ENCODE measurements at places on chromosomes 5 and 9.
A peak's percentile ranks its signal among the peaks of the same experiment; 100 is the strongest.

DNA sequence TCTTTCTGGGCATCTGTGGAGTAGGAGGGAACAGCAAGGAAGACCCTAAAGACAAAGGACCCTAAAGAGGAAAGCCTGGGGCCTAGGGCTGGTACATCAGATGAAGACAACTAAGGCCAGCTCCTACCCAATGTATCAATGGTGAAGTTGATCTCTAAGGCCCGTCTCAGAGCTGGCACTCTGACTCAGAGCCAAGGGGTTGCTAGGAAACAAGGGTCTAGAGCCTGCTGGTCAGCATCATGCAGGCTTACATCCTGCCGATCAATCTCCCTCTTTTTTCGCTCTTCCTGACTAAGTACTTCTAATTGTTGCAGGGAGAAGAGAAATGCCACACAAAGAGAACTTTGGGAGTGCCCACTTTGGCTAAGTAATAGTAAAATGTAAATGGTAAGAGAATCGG is 26.2 kb downstream of the TRIM32 start:
- DNase-seq: no peak

DNA sequence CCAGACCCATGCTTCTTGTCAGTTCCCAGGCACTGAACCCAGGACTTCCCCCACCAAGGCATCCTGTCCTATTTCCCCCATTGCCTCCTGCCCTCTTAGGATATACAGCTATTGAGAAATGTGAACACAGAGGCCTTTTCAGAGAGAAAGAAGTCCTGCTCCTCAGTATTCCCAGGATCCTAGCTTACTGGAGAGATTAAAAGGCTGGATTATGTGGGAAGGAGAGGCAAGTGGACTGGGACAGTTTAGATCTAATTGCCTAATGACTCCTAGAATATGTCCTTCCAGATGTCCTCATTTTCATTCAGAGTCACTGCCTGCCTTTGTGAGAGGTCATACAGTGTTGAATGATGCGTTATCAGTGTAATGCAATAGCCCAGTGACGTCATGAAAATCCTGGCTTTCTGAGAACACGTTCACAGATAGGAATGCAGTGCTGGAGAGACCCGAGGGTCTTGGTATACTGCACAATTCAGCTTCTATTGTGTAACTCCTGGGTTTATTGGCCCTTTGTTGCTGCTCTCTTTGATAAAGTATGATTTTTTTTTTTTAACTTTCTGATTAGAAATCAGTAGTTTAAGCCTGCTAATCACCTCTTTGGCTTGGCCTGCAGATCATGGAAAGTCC is 26.2 kb downstream of the WWC1 start:
- DNase-seq: peak; percentile 79

DNA sequence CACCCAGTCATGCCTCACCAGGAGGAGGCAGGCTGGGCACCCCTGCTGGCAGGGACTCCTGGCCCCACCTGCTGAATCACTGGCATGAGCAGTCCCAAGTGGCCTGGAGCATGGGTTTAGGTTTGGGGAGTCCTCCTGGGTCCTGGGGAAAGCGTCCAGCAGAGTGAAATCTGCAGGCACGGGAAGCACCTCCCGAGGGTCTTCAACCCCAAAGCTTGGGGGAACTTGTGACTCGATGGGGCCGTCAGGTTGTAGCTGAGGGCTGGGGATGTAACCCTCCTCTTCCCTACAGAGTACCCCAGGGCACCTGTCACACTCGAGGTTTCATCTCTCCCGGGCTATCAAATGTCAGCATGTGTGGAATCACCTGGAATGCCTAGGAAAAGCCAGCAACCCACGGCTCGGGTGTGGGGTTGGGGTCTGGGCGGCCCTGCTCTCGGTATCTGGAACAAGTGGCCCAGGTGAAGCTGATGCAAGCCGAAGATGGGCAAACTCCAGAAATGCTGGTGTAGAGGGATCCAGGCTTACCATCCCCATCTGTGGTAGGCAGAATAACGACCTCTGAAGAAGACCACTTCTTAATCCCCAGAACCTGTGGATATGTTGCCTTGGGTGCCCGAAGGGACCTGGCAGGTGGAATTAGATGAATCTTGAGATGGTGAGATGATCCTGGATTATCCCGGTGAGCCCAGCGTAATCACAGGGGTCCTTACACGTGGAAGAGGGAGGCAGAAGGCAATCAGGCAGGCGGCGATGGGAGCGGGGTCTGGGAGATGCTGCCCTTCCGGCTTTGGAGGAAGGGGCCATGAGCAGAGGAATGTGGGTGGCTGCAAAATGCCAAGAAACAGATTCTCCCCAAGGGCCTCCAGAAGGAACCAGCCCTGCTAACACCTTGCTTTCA is 6.1 kb upstream of the RASGEF1C start:
- no peak for DNase-seq

DNA sequence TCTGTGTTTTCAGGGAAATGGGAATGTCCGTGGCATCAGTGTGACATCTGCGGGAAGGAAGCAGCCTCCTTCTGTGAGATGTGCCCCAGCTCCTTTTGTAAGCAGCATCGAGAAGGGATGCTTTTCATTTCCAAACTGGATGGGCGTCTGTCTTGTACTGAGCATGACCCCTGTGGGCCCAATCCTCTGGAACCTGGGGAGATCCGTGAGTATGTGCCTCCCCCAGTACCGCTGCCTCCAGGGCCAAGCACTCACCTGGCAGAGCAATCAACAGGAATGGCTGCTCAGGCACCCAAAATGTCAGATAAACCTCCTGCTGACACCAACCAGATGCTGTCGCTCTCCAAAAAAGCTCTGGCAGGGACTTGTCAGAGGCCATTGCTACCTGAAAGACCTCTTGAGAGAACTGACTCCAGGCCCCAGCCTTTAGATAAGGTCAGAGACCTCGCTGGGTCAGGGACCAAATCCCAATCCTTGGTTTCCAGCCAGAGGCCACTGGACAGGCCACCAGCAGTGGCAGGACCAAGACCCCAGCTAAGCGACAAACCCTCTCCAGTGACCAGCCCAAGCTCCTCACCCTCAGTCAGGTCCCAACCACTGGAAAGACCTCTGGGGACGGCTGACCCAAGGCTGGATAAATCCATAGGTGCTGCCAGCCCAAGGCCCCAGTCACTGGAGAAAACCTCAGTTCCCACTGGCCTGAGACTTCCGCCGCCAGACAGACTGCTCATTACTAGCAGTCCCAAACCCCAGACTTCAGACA is 9.5 kb downstream of the RAB24 start:
- DNase-seq: no peak

DNA sequence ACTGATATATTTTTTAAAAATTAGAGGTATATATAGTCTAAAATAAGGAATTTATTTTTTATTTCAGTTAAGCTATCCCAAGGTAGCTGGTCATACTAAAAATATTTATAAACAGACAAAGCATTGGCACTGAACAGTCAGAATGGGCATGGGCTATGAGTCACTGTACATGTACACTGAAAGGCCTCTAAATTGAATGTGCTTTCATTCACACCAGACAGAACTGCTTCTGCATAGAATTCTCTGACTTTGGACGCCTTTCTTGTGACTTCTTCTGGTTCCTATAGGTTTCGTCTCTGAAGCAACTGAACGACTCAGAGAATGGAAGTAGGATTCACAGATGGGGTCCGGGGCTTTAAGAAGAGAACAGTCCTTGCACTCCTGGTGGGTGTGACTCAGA is 394.8 kb upstream of the MEF2C start:
- no peak for DNase-seq

GRCh38 chr9:127263237-127263636 is 1.3 kb upstream of the GARNL3 start:
- DNase-seq: no peak

GRCh38 chr5:133667217-133667616 is 54.9 kb upstream of the FSTL4 start:
- DNase-seq: no peak

GRCh38 chr5:180974612-180975315 is 13.9 kb upstream of the BTNL3 start:
- no peak for DNase-seq
